ENCODE measurements at places on chromosomes 7 and 10.

DNA sequence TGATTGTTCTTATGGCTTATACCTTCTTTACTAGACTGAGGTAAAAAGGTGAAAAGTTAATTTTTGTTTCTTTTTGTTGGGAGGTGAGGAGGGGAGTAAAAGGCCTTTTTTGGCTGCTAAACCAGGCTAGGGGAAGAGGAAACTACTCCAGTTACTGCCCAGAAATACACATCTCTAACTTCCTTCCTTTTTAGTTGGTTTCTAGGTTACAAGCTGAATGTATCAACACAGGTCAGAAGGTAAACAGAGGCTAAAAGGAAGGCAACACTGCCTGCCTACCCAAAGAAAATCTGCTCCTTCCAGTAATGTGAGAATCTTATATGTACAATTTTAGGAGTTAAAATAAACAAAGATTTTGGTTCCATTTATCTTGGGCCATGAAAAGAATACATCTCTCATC is 140.4 kb downstream of the NRBF2 start:
- DNase-seq, result no peak

- DNase-seq, result no peak
Observed at GRCh38 chr10:8520382-8520781, 465.9 kb downstream of the GATA3 start.

DNA sequence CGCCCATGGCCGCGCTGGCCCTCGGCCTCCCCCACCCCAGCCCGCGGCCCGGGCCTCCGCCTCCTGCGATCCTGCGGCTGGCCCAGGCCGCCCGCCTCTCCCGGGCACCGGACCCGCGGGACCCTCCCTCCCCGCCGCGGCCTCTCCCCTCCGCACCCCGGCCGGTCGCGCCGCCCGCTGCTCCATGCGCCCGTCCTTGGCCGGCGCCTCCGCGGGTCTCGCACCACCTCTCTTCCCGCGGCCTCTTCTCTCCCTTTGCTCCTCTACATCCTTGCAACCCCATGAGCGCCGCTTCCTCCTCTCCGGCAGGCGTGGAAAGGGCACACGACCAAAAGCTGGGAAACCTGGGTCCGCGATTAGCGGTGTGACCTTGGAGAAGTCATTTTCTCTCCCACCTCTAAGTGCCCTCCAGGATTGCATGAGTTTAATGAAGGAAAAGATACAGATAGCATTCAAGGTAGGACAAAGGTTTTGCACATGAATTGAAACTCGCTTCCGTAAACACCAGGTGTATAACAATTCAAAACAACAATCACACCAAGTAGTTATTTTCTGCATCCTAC is 448 bp upstream of the SRPK2 start:
- no peak for DNase-seq

- DNase-seq, result no peak
Observed at GRCh38 chr10:95739056-95739455, 16.9 kb upstream of the ENTPD1 start.

DNA sequence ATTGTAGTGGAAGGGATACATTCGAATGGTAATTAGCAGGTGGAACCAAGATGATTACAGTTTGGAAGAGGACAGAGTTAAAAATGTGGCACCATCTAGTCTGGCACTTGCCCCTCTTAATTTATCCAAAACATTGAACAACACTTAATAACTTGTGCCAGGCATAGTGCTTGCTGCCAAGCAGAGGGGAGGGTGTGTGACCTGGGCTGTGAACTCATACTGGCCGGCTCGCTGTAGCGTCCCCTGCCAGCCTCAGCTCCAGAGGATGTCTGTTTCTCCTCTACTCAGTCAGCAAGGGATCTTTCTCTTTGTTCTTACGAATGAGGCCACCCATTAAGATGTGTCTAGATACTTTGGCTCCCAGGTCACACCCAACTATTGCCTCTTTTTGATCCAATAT is 179.4 kb upstream of the INHBA start:
- no peak for DNase-seq

- DNase-seq, result no peak
Observed at GRCh38 chr7:44917465-44917864, 32.1 kb upstream of the PURB start.

- DNase-seq, result no peak
Observed at GRCh38 chr7:142553216-142553615, 196.1 kb upstream of the PRSS1 start.

GRCh38 chr10:52984169-52984568 is 211.6 kb upstream of the MBL2 start:
- DNase-seq, result no peak
